ENCODE measurements at places on chromosomes 5 and 9.

DNA sequence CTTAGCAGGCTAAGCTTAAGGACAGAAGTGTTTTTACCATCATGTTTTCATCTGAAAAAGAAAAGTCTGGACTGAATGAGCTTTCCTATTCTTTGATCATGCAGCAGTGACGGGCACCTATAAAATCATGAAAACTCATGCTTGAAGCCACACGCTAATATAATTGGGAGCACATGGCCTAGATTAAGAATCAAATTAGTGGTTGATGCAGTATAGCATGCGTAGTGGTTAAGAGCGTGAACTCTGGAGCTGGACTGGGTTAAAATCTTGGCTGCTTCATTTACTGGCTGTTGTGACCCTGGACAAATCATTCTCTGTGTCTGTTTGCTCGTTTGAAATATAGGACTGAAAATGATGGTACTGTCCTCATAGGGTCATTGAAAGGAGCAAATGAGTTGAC lies 49.9 kb upstream of the IL13 start:
- DNase-seq: no peak

DNA sequence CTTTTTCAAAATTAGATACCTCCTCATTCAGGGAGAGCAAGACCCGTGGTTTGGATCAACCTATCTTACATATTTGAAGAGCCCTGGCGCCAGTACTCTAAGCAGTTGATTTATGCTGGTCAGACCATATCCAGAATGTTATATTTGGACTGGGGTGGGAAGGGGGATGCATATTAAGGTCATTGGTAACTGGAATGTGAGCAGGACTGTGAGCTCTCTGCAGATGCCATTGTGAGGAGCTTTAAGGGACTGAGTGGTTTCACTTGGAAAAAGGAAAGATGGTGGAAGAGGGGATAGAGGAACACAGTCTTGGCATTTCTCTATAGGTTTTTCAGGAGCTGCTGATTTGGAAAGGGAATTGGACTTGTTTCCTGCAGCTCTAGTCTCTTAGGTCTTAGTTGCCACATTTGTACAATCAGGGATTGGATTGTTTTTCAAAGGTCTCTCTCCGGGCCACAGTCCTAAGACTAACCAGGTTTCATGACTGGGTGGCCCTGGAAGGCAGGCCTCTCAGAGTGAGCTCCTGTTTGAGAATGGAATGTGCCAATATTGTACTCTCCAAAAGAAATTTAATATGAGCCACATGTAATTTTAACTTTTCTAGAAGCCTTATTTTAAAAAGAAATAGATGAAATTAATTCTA lies 25.8 kb upstream of the F2R start:
- DNase-seq: no peak

DNA sequence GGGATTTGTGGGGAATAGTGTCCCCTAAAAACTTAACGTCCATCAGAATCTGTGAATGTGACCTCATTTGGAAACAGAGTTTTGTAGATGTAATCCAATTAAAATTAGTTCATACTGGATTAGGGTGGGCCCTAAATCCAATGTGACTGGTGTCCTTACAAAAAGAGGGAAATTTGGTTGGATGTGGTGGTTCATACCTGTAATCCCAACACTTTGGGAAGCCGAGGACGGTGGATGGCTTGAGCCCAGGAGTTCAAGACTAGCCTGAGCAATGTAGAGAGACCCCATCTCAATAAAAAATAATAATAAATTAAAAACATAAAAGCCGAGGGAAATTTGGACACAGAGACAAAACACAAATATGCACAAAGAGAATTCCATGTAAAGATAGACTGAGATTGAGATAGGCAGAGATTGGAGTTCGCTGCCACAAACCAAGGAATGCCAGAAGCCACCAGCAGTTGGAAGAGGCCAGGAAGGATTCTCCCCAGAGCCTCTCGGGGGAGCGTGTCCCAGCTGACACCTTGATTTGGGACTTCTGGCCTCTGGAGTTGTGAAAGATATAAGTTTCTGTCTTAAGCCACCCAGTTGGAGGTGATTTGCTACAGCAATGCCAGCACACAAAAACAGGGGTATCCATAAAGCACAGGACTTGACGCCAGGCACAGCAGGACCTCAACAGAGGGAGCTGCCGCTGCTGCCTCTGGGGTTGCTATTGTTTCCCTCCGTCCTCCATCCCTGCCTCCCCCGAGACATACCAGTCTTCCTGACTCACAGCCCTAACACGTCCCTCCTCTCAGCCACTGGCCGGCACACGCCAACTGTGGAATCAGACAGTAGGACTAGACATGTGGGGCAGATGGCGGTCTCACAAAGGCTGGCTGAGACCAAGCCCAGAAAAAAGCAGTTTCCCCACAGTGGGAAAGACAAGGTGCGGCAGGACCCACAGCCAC lies 73.8 kb upstream of the IL17B start:
- no peak for DNase-seq

DNA sequence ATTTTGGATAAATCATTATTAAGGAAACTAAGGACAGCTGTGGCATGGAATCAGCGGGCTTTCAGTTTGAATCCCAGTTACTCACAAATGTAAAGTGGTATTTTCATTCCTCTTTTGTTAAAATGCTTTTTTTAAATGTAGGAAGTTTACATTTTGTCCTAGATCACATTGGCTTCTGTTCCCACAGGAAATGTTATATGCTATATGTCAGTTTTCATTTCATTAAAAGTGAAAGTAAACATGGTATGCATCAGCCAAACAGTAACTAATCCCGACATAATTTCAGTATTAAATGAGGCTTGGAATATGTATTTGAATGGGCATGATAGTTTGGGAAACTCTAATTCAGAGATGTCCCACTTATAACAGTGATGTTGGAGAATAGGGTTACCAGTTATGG lies 18.6 kb upstream of the SMIM15 start:
- no peak for DNase-seq

GRCh38 chr5:72988769-72989168 lies 32.9 kb downstream of the FCHO2 start:
- DNase-seq: no peak

DNA sequence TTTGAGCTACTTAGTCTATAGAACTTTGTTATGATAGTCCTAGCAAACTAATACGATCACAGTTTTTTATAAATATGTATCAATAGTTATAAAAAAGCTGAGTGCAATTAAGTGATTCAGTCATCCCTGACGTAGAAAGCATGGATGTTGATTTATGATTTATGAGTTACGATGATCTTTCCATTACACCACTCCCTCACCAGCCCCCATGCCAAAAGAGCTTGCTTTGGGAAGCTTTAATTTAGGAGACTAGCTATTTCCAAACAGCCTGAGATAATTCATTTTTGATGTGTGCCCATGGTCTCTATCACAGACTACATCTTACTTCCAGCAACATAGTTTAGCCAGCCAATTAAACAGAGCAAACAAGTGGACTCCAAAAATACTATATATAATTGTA lies 256.8 kb downstream of the GABRG2 start:
- no peak for DNase-seq

DNA sequence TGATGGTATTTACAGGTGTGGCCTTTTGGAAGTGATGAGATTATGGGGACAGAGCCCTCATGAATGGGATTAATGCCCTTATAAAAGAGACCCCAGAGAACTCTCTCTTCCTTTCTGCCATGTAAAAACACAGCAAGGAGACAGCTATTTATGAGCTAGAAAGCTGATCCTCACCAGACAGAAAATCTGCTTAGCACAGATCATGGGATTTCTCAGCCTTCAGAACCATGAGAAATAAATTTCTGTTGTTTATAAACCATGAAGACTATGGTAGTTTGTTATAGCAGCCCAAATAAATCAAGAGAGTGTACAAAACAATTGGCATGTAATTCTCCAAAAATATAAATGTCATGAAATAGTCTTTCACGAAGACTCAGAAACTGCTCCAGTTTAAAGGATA lies 211.0 kb downstream of the PDE4D start:
- DNase-seq: no peak

- DNase-seq: no peak
These were observed 14.2 kb upstream of the MXD3 start for GRCh38 chr5:177325868-177326381.

GRCh38 chr5:12911156-12911555 lies 1006.9 kb upstream of the CTNND2 start:
- no peak for DNase-seq

- DNase-seq: no peak
These were observed 254.1 kb downstream of the SLF1 start for GRCh38 chr5:94872526-94872925.

- DNase-seq: no peak
These were observed 1.3 kb upstream of the PLPP7 start for GRCh38 chr9:131288217-131288616.

Data from NCI-H187 (cell line).